Cardiac muscle cell (in vitro differentiated cells and primary cell): ENCODE measurements at places on chromosomes 1 and 21. TPM values are rescaled to one million over a fixed set of nuclear protein-coding genes. Genes with fewer than 3 reads are reported as not detected.
A peak's percentile ranks its signal among the peaks of the same experiment; 100 is the strongest.

DNA sequence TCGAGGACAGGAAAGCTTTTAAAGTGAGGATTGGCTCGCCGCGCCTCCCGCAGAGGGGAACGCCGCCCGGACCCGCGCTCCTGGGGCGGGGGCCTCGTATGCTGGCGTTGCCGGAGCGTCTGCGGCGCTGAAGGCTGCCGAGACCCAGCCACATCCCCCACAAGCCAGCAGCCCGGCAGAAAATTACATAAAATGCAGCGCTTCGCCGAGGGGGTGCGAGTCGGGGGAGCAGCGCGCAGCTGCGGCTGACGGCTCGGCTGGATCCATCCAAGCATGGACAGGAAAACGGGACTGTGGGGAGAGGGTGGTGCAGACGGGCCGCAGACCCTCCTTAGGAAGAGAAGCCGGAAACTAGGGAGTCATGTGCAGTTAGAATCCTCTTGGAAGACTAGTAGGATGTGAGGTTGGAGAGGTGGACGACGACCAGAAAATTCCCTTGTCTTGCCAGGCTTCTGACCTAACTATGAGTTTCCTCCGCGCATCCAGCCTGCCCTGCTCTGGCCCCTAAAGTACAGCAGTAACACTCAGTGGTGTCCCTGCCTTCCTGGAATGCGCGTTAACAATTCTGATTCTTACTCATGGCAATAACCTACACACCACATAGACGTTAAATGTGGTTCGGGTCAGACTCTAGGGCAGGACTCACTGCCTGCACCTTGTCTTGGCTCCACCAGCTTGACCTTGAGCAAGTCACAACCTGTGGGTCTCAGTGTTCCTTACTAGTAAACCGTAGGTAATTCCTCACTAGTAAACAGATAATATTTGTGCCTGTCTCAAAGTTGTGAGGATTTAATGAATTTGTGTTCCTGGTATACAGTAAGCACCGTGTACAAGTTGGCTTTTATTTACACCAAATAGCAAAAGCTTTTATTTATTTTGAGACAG lies 953 bp upstream of the BRWD1 start:
- DNase-seq = peak; percentile 74

DNA sequence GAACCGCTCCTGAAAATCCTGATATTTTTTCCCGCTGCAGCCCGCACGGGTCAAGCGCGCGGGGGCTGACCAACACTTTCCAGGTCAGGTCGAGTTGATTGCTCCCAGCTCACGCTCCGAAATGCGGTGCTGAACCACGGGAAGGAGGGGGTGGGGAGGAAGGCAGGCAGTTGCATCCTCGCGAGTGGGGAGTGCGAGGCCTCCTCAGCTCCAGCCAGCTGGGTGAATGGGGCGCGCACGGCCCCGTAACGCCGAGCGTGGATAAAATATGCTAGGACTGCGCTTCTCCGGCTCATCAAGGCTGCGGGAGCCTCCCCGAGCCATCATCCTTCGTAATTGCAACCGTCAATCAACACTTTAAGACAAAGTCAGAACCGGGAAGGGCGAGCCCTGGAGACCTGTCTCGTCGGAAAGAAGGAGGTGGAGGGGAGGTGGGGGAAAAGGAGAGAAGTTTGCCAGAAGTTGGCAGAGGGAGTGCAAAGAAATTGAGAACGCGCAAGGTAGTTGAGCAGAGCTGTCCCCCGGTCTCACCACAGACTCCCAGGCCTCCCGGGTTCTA lies 8.0 kb downstream of the NR5A2 start:
- no peak for DNase-seq

DNA sequence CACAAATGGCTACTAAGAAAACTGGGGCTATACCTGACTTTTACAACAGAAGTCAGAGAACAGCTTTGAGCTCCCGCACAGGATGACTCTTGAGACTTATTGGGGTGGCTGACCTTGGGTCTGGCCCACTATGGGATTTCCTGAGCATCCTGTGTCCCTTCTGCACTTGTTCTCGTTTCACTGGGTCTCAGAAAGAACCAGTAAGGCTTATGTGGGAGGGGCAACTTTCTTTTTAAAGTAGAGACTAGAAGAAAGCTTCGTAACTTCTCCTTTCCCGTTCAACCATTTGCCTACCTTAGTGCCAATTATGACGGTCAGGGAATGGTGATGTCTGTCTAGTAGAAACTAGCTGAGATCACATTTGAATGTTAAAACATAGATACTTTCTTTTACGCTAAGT lies 59.5 kb upstream of the C1orf105 start:
- no peak for DNase-seq

- no peak for DNase-seq
Observed at GRCh38 chr1:19785660-19786059, 14.1 kb downstream of the TMCO4 start.

DNA sequence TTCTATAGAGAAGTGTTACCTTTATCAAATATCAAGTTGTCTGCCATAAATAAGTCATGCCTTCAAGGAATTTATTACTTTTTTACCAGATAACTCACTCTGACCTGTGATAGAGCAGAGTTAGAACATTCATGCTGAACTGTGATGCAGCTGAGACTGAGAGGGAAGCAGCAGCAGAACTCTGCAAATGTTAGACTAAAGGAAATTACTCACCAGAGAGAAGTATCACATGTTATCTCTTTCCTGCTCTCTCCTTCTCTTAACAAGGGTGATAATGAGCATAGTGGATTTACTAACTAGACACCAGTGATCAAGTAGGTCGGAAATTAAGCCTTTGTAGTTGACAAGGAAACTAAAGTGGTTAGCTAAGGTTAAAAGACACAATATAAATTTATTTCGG lies 181.6 kb downstream of the RASAL2 start:
- DNase-seq = no peak

DNA sequence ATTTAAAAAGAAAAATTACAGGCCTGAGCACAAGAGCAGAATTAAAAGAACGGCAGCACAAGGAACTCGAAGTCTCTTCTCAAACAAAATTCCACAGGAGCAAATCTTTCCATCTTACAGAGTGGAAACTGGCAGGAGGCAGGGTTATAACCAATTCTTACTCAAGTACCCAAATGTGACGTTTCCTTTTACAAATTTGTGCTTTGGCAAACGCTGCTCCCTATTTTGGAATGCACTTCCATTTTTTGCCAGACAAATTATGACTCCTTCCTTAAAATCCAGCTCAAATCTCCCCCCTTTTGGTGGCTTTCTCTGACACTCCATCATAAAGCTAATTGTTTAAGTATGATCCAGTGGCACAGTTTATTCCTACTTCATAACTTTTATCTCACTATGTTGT lies 7.8 kb downstream of the ERI3 start:
- no peak for DNase-seq

- DNase-seq = no peak
Observed at GRCh38 chr1:109771712-109772657, 8.3 kb upstream of the EPS8L3 start.

GRCh38 chr1:214463596-214463995 lies 87.8 kb downstream of the PTPN14 start:
- no peak for DNase-seq

- DNase-seq = no peak
Observed at GRCh38 chr1:116001739-116002487, 25.6 kb downstream of the SLC22A15 start.

GRCh38 chr1:109389638-109390341 lies 7.9 kb downstream of the SORT1 start:
- no peak for DNase-seq

DNA sequence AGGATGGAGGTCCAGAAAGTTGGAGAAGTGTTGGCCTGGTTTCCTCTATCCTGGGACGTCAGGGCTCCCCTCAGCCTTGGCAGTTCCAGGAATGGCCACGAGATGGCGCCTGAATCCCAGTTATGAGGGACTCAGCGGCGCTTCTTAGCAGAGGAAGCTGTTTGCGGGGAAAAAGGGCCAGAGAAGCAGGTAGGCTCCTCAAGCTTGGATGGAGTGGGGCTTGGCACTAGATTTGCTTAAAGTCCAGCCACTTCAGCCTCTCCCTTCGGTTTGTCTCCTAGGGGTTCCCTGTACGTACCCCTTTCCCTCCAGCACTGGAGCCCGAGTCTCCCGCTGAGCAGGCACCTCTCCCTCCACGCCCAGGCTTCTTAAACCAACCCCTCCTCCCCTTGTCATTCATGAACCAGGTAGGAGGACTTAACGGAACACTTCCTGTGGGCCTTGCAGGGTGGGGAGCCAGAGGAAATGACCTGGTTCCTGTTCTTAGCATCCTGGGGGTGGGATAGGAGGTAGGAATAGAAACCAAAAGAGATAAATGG lies 32.0 kb upstream of the TENT5B start:
- peak; percentile 90 for DNase-seq

DNA sequence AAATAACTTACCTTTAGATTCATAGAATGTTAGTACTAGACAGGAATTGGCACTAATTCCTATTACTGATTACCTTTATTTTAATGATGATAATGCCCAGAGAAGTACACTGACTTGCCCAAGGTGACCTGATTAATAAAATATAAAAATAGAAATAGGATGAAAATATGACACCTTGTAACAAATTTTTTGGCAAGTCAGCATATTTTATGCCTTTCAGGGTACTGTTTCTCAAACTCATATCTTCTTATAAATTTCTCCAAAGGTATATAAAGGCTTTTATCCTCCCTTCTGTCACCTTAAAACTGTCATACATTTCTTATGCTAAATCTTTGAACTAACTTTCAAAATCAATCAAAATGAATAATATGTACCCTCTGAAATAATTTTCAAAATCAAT lies 171.4 kb downstream of the LRRC40 start:
- no peak for DNase-seq

- no peak for DNase-seq
Observed at GRCh38 chr1:67261680-67262079, 46.0 kb upstream of the IL12RB2 start.

DNA sequence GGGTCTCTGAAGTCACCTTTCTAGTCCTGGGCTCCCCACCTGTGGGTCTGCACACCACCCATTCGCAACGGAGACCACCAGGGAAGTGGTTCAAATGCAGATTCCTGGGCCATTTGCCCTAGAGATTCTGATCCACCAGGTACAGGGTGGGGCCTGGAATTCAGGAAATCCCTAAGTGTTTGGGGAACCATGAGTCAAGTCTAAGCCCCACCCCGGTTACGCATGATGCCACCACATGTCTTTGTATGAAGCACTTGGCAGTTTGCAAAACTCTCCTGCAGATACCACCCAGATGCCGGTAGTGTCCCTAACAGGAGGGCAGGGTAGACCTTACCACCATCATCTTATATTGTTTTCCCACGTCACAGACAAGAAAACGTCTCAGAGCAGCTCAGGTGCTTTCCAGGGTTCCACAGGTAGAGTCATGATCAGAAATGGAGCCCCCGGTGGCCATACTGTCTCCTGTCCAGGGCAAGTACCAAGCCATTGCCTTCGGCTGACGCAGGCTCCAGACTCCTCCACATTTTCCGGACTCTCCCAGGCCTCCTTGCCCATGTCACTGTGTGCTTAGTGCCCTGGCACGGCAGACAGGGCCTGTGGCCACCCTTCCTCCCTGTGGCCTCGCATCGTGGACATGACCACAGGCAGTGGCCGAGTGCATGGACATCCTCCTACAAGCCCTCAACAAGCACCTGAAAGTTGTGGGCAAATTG lies 89.2 kb upstream of the TMEM51 start:
- DNase-seq = no peak

- no peak for DNase-seq
Observed at GRCh38 chr1:212366901-212367300, 47.8 kb downstream of the PACC1 start.

GRCh38 chr1:153882296-153882912 lies 40.4 kb downstream of the GATAD2B start:
- DNase-seq = no peak

GRCh38 chr1:183834568-183834967 lies 29.6 kb downstream of the RGL1 start:
- DNase-seq = peak; percentile 59

DNA sequence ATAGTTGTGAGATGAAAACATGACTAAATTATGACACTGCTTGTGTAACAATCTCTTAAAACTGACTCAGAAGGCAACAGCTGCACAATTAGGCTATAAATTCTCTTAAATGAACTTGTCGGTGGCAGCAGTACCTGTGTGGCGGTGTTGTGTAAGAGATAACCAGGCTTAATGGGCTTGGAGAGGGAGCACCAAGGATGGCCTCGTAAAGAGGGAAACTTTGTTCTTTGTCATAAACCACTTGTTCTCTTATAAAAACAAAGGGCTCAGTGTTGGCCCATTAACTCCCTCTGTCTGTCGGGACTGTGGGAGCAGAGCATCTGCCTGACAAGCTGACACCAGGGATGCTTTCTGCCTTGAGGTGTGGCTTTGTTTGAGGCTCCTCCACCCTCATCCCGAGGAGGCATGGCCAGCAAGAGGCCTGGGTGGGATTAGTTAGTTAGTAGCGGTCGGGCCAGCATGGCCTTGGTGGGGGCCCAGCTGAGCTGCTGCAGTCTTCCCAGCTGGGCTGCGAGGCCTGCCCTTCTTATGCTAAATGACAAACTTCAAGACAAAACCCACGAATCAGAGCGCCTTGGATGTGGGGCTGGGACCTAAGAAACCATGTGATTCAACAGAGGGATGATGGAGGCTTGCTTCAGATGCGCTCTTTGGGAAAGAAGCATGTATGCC lies 171.4 kb downstream of the CAMTA1 start:
- DNase-seq = no peak

GRCh38 chr1:202235856-202236837 lies 42.5 kb downstream of the LGR6 start:
- DNase-seq = peak; percentile 71

DNA sequence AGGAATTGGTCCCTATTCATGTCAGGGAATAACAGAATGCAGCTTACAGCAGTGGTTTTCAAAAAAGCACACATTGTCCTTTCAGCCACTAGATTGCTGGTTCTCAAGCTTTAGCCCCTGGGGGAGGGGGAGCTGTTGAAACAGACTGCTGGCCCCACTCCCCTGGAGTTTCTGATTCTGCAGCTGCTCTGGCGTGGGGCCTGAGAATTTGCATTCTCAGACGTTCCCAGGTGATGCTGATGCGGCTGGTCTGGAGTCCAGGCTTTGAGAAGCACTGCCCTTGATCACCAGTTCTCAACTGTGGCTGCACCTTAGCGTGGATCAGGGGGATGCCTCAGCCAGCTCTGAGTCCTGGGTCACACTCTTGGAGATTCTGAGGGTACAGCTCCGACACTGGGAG lies 62.7 kb upstream of the LAPTM5 start:
- DNase-seq = no peak

DNA sequence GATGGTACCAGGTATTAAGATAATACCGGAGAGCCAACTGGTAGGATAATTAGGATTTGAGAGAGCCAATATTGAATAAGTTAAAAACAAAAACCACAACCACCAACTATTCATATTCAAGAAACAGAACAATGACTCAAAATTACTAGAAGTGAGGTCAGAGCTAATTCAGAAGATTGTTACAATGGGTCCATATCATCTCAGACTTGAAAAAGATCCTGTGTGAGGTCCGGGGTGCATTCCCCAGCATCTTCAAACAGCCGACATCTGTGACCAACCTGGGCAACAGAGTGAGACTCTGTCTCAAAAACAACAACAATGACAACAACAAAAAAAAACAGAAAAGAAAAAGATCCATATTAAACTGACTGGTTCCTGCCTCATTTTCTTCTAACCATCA lies 18.6 kb downstream of the AK2 start:
- no peak for DNase-seq

- DNase-seq = no peak
Observed at GRCh38 chr21:42619166-42619565, 34.3 kb upstream of the PDE9A start.

The GABPA gene
- 18.5 and 18.6 TPM in 2 replicates for total RNA-seq

The ENO1 gene
- total RNA-seq = 3,076 and 4,542 TPM in 2 replicates

The LGR6 gene
- not detected in 2 replicates for total RNA-seq

The PLA2G2F gene
- not detected in 2 replicates for total RNA-seq

The TEDDM1 gene
- not detected in 2 replicates for total RNA-seq
